ENCODE measurements at places on chromosomes 5 and 9.

DNA sequence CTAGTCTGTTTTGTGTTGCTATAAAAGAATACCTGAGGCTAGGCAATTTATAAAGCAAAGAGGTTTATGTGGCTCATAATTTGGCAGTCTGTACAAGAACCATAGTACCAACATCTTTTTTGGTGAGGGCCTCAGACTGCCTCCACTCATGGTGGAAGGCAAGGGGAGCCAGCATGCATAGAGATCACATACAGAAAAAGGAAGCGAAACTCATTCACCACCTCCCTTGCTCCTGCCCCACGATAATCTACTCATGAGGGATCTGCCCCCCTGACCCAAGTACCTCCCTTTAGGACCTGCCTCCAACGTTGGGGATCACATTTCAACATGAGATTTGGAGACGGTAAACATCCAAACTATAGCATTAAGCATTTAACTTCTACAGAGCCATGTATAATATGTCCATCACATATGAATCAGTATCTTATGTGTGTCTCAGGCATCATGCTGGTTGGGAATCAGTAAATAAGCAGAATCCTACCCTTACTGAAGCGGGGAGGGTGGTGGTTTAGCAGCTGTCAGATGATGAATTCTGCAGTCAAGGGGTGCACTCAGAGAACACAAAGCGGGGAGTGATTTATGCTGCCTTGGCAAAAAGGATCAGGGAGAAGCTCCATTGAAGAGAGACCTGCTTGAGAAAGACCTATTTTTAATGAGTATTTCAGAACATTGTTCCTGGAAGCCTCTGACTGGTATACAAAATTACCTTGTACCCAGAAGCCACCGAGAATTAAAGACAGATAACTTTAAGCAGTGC lies 34.8 kb downstream of the HMGXB3 start:
- DNase-seq, result no peak

GRCh38 chr9:118401546-118401945 lies 697.3 kb downstream of the TLR4 start:
- DNase-seq, result no peak

GRCh38 chr9:117073539-117074341 lies 341.1 kb downstream of the ASTN2 start:
- DNase-seq, result no peak

- no peak for DNase-seq
These were observed 78.3 kb downstream of the DMAC1 start for GRCh38 chr9:7721291-7721690.

- no peak for DNase-seq
These were observed 37.2 kb downstream of the MRPS27 start for GRCh38 chr5:72282878-72283277.

GRCh38 chr5:157613385-157614245 lies 38.0 kb upstream of the ADAM19 start:
- no peak for DNase-seq

DNA sequence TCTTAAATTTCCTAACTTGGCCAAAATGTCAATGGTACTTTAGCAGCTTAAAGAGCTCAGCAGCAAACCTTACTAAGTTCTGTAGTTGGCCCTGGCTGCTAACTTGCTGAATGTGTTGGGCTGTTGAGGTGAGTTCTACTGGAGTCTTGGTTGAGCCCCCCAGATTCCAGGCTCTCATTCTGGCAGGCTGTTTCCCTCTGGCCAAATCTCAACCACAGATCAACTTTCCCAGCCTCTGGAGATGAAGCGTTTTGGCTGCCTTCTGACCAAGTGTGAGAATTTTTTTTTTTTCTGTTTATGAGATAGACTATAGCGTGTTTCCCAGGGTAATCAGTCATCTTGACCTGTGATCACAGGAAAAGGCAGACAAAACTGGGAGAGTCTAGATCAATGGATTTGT lies 343.7 kb downstream of the EBF1 start:
- no peak for DNase-seq
